ENCODE measurements at places on chromosomes 5 and 9.

DNA sequence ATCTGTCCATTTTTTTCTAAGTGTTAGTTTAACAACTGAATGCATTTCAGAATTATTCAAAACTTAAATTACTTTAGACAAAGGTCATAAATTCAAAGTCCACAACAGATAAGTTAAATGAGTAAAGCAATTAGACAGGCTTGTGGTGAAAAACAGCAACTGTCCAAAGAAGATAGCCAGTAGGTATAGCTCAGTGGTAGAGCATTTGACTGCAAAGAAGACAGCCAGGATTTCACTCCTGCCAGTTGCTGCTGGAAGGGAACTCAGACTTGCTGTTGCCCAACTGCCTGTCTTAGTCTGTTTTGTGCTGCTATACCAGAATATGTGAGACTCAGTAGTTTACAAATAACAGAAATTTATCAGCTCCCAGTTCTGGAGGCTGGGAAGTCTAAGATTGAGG, 10.0 kb downstream of the FANCC start:
- no peak for DNase-seq

DNA sequence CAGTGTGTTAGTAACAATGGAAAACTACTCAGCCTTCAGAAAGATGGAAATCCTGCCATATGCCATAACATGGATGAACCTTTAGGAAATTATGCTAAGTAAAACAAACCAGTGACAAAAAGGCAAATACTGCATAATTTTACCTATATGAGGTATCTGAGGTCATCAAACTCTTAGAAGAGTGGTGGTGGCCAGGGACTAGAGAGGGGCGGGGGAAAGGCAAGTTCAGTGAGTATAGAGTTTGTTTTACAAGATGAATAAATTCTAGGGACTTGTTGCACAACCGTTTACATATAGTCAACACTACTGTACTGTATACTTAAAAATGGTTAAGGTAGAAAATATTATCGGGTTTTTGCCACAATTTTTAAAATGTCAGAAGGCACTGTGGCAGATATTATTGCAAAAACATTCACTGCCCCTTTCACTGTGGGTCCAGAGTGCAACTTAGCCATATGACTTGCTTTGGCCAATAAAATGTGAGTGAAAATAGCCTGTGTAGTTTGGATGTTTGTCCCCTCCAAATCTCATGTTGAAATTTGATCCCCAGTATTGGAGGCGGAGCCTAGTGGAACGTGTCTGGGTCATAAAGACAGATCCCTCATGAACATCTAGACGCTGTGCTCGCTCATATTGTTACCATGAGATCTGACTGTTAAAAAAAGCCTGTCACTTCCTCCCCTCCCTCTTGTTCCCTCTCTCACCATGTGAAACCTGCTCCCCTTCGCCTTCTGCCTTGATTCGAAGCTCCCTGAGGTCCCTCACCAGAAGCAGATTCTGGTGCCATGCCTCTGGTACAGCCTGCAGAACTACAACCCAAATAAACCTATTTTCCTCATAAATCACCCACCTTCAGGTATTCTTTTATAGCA, 9.5 kb downstream of the ZNF367 start:
- no peak for DNase-seq

DNA sequence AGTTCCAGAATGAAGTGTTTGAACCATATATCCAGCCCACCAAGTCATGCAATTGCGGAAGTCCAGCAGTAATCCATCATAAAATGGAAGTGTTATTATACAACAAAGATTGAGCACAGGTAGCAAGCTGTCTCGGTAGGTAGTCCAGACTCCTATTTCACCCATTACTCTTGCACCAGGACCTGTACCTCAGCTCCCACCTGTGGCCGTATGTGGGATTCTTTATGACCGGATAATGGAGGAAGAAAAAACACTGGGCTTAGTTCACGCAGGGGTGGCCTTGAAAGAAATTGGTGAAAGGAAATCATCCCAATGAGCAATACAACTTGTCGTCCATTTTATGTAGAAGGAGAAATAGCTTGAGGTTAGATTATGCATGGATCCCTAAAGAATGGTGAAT, 216.3 kb downstream of the ESM1 start:
- no peak for DNase-seq

GRCh38 chr5:149203921-149204441, 62.7 kb downstream of the ABLIM3 start:
- DNase-seq: no peak

DNA sequence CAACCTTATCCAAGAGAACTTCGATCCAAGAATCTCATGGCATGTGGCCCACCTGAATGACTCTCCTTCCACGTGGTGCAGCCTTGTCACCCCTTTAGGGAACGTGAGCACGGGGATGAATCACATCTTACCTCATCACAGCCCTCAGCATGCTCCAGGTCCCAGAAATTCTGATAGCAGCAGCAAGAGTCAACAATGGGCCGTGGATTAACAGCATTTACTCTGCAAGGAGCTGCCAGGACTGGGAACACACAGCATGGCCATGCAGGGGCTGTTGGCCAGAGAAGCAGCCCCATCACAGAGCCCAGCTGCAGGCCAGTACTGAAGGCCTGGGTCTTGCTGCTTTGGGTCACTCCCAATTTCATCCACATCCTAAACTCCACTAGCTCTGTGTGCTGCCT, 150.4 kb downstream of the C5orf15 start:
- no peak for DNase-seq
